ENCODE measurements at places on chromosomes 16 and 17. TPM values are rescaled to one million over a fixed set of nuclear protein-coding genes. Genes with fewer than 3 reads are reported as not detected.

ASPA gene
- not detected for total RNA-seq

TEX19 gene
- total RNA-seq: under 0.01 TPM

WFIKKN2 gene
- not detected for total RNA-seq

TEKT3 gene
- not detected for total RNA-seq

NAGS gene
- 2.4 TPM for total RNA-seq

GFAP gene
- 0.11 TPM for total RNA-seq

WBP2 gene
- total RNA-seq: 28.1 TPM

CENPX gene
- 13.7 TPM for total RNA-seq

CDH13 gene
- total RNA-seq: 0.39 TPM

NOD2 gene
- total RNA-seq: 28.3 TPM

Data from placental epithelial cell (primary cell).